ENCODE measurements at places on chromosomes 12 and 14.

- DNase-seq, result no peak
Measured at GRCh38 chr12:130563323-130563722, 152.8 kb downstream of the RIMBP2 start.

- DNase-seq, result no peak
Measured at GRCh38 chr14:76696791-76697190, 64.5 kb upstream of the VASH1 start.

GRCh38 chr14:68729556-68729955 is 63.3 kb downstream of the ZFP36L1 start:
- DNase-seq, result no peak

DNA sequence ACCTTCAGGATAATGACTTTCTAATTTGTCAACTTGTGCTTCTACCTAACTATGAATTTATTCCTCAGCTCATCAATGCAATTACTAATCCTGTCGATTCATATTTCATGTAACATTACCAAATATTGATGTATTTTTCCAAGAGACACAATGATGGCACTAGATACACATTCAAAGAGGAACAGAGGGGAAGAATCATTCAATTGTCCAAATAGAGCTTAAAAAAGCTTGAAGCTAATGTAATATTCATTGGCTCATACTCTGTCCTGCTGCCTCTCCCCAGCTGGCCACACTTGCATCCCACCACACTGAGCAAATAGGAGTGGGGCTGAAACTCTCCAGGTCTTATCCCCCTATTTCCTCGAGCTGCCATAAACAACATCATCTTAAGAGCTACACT is 9.3 kb downstream of the TESPA1 start:
- no peak for DNase-seq

DNA sequence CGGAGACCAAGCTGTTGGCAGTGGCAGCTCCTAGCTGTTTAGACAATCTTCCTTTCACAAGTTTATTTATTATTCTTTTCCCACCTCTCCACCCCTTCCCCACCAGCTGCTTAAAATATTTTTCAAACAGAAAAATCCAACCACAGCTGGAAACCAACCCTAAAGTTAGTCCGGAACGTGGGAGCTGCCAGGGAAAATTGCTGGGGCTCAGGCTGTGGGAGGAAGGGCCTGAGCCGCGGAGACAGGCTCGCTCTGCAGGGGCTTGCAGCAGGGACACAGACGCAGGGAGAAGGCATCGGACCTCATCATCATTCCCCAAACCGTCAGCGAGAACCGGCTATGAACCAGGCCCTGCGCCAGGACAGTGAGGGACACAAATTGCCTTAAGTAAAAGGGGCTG is 16.1 kb upstream of the TMEM106C start:
- no peak for DNase-seq

DNA sequence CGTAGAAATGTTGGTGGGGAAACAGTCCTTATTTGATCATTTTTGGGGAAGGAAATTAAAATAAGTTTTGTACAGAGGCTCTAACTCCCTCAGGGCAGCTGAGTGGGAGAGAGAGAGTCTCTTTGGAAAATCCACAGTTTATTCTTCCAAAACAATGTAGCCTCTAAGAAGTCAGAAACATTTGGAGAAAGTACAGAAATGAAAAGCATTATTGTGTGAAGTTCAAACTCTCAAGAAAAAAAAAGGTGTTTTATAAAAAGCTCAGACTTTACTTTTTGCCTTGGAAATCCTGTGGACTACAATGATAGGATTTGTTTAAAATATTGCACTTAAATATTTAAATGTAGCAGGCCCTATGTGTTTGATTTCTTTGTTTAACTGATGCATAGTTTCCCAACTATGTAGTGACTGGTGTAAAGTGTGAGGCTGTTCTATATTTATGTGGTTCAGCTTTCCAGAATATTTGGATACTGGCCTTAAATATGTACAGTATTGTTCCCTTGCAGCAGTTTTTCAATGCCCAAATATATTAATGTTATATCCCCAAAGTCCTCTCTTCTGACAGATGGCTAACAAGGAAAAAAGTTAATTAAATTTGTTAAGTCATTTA is 82.0 kb upstream of the OTOGL start:
- no peak for DNase-seq

- no peak for DNase-seq
Measured at GRCh38 chr14:104103446-104104075, 18.1 kb downstream of the ASPG start.

- DNase-seq, result no peak
Measured at GRCh38 chr12:18158774-18159557, 69.0 kb upstream of the RERGL start.

DNA sequence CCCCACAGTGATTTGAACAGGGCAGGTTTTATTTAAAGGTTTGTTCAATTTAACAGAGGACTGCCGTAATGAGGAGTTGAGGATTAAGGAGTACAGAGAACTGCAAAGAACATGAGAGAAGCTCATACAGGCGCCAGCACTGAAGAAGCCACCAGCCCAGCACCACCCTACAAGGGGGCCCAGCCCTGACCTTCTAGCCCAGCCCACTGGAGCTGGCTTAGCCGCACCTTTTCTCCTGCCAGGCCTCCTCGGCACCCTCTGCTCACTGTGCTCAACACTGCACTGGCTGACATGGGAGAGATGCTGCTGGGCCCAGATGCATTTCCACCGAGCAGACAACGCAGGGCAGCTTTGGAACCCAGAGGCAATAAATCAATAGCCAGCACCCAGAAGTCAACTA is 36.5 kb upstream of the SFSWAP start:
- no peak for DNase-seq

DNA sequence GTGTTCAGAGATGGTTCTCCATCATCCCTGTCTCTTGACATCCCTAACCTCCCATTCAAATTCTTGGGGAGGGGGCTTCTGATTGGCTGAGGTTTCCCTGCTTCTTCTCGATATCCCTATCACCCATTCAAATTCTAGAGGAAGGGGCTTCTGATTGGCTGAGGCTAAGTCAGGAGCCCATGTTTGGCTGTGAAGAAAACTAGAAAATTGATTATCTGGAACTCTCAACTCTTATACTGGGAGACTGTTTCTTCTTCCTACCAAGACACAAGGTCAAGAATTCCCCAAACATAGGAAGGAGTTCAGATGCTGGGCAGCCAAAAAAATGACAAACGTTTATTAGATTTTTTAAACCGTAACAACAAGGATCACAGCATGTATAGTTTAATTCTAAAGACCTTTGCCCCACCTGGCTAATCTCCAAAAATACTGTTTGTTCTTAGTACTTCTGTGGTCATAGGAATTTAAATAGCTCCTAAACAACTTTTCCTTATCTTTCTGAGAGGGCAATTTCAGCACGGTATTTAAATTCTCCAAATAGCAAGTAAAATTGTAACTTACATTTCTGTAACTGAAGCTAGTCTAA is 26.4 kb downstream of the SPIC start:
- DNase-seq, result no peak

DNA sequence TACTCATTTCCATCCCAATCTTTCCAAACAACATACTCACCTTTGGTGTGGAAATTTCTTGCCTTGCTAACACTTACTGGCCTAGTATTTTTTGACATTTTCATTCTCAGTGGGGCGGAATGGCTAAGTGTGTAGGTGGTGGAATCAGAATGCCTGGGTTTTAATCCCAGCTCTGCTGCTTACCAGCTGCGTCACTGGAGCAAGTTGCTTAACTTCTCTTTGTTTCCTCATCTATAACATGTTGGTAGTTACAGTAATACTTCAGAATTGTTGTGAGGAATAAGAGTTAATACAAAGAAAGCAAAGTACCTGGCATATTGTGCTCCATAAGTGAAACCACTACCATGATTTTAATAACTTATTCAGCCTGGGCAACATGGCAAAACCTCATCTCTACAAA is 3.0 kb upstream of the FAM177A1 start:
- DNase-seq, result no peak

DNA sequence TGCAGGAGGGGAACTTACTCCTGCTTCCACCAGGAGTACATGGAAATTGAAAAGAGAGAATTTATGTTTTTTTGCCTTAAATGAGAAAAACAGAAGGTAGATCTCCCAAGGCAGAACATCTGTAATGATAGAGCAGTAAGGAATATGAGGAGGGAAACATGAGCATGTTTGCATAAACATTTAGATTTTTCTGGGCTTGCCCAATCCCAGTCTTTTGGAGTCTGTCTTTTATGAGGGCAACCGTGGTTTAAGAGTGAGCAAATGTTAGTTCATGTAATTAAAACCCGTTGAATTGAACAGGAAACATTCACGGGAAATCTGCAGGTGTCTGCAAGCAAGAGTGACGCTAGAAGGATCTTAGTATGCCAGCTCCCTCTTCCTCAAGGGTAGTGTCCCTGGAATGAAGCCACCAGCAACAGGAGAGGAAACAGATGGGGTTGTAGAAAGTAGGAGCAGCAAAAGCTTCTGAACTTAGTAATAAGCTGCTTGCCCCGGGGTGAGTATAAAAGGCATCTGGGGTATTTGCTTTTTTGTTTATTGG is 79.3 kb downstream of the ARF6 start:
- DNase-seq, result peak; percentile 52

DNA sequence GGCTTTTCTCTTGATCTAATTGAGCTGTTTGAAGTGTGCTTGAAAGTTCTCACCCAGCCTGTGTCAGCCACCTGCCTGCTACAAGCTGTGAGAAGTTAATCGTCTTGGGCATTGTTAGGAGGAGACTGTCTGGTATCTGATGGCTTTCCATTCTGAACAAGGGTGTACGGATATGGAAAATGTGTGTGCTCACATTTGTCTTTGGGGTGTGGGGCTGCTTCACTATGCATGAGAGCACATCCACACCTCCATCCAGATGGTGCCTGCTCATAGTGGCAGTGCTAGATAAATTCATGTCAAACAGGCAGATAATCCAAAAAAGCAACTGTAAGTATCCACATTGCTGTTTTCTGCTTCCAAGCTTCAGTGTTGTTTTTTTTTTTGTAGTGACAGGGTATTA is 462.2 kb downstream of the DIO2 start:
- DNase-seq, result no peak

DNA sequence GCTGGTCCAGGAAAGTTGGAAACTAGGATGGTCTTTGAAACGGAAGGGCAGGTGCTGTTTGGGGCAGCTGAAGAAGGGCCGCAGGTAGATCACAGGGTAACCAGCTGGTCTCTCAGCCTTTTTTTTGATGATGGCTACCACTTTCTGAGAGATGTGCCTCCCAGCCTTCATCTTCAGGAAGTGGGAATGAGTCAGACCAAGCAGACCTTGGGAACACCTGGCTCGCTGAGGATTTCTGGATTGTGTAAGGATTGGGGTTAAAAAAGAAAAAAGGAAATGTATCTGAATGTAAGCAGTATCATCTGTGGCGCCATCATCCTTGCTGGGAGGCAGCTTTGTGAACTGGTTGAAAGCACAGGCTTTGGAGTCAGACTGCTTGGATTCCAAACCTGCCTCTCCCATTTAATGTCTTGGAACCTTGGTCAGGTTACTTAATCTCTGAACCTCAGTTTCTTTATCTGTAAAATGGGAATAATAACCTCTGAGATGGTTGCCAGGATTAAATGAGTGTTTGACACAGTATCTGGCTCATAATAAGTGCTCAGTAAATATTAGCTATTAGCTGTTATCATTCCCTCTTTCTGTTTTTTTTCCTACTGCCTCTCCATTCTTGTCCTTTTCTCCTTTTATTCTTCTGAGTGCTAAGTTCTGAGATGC is 1.7 kb downstream of the PRPF40B start:
- DNase-seq, result no peak

GRCh38 chr14:38791862-38792261 is 311.2 kb downstream of the SEC23A start:
- DNase-seq, result no peak

GRCh38 chr12:27385766-27386564 is 53.3 kb downstream of the BMAL2 start:
- no peak for DNase-seq

DNA sequence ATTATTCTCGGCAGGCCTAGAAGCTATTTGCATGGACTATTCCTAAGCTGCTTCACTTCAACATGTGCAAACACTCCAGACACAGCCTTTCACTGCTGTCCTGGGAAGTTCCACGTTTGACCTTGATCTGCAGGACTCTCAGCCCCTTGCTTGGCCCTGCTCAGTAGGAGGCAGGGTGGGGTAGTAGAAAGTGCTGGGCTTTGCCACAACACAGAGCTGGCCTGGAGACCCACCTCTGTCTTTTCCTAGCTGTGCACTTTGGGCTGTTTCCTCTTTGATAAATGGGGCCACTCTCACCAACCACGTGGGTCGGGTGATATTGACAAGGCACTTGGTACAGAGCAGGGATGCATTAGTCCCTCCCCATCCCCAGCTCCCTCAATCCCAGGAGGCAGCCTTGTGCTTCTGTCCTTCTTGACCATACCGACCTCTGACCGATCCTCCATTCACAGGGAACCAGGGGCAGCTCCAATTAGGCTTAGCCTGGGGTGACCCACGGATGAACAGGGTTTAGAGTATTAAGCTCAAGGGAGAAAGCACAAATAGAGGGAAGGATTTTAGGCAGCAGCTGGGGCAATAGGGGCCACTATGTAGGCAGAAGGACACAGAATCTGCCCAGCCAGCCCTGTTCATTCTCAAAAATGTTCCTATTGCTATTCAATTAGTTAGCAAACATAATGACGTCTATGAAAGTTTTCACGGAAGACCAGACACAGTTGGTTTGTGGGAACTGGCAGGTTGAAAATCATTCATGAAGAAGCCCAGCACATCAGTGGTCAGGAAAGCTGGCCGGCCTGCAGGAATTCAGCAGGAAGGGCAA is 63.3 kb downstream of the SYNE3 start:
- no peak for DNase-seq
